ENCODE measurements at places on chromosomes 6 and 20.

DNA sequence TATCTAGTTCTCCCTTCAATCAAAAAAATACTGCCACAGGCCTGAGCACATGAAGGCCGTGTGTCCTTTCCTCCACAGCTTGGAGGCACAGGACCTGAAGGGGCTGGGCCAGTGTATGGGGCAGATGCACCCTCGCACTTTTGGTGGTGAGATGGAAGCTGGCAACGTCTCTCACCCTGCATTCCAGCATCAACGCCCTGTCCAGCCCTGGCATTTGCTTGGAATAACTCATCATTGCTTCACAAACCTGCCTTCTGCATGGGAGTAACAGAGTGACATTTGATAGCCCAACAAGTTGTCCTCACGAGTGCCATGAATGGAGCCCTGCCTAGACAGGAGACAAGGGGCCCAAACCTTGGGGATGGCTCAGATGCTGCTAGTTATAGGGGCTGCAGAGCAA lies 257.9 kb downstream of the SMOC2 start:
- DNase-seq, result no peak

- no peak for DNase-seq
Observed at GRCh38 chr6:39634646-39635341, 90.4 kb downstream of the KIF6 start.

- DNase-seq, result no peak
Observed at GRCh38 chr6:25175196-25175595, 104.0 kb upstream of the CARMIL1 start.

DNA sequence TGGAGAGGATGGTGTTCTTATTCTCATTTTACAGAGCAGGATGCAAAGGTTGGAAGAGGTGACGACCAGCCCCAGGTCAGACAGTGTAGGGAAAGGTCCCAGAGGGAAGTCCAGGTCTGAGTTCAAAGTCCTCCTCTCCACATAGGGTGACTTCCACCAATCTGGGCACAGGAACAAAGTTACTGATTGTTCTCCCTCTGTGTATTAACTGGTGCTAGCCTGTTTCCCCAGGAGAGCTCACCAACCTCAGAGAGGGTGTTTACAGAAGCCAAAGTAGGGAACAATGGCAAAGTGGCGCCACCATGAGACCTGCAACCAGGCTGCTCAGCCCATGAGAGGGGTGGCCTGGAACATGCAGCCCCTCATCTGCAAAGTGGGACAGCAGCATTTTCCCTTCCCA lies 16.8 kb upstream of the SIRPB1 start:
- DNase-seq, result no peak

GRCh38 chr20:58714923-58715351 lies 22.3 kb downstream of the NPEPL1 start:
- DNase-seq, result no peak

DNA sequence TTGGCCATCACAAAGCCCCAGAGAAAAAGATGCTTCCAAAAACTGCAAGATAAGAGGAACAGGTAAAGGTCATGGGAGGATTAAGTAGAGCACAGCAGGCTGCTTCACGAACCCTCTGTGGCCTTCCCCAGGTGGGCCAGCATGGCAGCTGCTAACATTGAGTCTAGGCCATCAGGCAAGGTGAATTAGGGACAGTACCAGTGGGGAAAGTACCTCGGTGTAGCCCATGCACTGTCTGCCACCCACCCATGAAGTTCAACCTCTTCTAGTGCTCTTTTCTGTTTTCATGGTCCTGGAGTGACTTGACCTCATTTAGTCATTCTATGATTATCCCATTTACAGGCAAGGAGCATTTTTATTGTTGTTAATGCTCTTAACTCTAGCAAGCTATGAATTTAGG lies 108.6 kb upstream of the DUSP22 start:
- DNase-seq, result no peak

DNA sequence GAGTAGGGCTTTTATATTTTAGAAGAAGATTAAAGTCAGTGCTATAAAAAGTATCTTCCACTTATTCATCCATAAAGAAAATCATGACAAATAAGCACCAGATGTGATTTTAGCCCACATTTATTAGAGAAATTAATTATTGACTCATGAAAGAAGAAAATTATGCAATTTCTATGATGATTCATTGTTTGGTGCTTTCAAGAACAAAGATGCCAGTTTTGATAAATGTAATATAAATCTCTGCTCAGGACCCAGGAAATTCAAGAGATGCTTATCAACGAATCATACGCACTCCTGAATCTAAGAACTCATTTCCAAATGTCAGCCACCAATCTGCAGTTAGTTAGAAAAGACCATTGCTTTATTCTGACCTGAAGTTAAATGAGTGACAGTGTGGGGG lies 211.4 kb downstream of the ARHGAP18 start:
- DNase-seq, result no peak

DNA sequence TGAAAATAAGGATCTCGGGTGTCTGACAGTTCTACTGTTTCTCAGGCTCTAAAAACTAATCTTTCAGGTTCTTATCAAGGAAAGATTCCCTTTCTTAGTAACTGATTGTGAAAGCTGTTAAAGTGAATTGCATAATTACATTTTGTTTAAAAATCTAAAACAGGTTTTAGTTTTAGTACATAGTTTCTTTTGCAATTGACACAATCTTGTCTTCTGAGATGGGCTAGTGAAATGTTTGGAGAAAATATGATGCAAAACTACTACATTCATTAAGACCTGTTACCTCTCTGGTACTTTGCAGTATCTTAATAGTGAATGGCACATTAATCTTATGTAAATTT lies 298.4 kb downstream of the UTRN start:
- DNase-seq, result no peak

- no peak for DNase-seq
Observed at GRCh38 chr6:85126485-85127167, 323.3 kb upstream of the NT5E start.

GRCh38 chr6:15413466-15414234 lies 167.8 kb downstream of the JARID2 start:
- no peak for DNase-seq

- no peak for DNase-seq
Observed at GRCh38 chr20:20719411-20719810, 7.0 kb upstream of the RALGAPA2 start.

- DNase-seq, result no peak
Observed at GRCh38 chr6:160226118-160226591, 32.5 kb downstream of the SLC22A2 start.

Data from activated CD4-positive, alpha-beta T cell treated with anti-CD3 and anti-CD28 coated beads for 4 hours (primary cell).